ENCODE measurements at places on chromosomes 13 and 19.

- DNase-seq, result no peak
Measured at GRCh38 chr13:101262306-101262705, 154.0 kb downstream of the NALCN start.

GRCh38 chr19:7883105-7883504, 5.2 kb upstream of the LRRC8E start:
- no peak for DNase-seq

DNA sequence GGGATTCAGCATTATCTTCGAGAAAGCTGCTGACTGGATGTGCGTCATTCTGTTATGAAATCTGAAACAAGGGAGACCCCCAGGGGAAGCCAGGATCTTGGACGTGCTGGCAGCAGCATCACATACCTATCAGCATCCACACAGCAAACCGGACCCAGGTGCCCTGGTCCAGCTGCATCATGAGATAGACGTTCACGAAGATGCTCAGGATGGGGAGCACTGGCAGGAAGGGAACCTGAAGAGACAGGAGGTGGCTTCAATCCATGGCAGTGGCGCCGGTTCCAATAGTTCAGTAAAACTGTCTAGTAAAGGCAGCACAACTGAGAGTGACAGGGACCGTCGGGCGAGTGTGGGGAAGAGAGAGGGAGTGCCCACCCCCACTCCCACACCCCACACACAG, 79.5 kb downstream of the SLC7A1 start:
- no peak for DNase-seq

DNA sequence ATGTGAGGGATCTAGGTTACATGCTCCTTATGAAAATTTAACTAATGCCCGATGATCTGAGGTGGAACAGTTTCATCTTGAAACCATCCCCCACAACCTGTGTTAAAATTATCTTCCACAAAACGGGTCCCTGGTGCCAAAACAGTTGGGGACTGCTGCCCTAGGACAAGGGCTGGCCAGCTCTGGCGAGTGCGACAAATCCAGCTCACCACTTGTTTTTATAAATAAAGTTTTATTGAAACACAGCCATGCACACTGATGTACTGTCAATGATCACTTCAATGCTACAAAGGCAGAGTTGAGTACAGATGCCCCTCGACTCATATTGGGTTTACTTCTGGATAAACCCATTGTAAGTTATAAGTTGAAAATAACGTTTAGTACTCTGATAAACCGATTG, 235.3 kb downstream of the ATP8A2 start:
- no peak for DNase-seq

DNA sequence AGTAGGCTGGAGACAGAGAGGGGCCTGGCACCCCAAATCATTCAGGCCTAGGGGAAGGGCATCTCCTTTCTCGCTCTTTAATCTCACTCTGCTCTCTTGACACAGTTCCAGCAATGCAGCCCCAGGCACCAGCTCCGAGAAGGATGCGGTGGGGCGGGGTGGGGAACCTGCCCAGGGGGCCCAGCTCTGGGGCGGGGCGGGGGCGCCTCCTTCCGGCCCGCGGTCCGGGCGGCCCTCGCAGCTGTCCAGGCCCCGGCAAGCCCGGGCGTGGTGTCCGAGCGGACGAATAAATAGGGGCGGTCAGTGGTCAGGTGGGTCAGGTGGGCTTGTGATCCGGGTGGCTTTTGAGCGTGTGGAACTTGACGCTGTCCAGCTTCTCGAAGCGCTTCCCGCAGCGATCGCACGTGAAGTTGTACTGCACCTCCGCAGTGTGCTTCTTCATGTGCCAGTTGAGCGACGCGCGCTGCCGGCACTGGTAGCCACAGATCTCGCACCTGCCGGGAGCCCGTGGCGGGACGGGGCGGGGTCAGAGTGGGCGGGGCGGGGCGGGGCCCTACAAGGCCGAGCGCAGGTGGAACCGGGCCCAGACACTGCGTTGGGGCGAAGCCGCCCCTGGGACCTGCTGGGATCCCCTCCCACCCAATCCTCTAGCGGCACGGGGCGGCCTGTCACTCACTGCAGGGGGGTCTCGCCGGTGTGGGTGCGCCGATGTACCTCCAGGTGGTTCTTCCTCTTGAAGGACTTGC, 2.7 kb upstream of the ELAVL3 start:
- DNase-seq, result no peak

DNA sequence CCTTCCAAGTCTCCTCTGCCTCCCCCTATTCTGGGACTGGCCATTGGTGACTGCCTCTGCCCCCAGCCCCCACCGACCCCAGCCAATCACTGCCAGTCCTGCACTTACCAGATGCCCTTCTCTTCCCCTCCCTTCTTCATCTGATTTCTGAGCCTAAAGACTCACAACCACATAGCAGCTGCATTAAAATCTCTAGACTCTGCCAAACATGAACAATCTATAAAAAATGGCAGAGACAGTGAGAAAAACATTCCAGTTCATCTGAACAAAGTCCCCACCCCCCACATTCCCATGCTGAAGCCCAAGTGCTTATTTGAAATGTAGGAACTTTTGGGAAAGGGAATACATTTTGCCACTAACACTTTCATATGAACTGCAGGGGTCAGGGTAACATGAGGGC, 60.8 kb downstream of the KCTD12 start:
- DNase-seq, result no peak

DNA sequence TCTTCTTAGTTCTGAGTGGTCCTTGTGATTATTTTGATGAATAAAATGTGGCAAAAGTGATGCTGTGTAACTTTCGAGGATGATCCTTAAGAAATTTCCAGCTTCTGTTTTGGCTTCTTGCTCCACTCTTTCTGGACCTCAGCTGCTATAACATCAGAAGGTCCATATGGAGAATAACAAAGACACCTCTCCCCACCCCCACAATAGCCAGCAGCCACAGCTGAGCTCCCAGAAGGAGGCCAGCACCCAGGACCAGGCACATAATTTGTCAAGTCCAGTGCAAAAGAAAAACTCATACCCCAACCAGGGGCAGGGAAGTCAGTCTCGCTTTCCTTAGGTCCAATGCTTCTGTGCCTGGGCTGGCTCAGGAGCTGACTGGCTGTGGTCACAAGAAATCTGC, 357.6 kb downstream of the RFC3 start:
- no peak for DNase-seq

- DNase-seq, result no peak
Measured at GRCh38 chr13:112198396-112199010, 131.6 kb downstream of the SOX1 start.

- DNase-seq, result no peak
Measured at GRCh38 chr13:113962975-113963374, 10.9 kb downstream of the C13orf46 start.

DNA sequence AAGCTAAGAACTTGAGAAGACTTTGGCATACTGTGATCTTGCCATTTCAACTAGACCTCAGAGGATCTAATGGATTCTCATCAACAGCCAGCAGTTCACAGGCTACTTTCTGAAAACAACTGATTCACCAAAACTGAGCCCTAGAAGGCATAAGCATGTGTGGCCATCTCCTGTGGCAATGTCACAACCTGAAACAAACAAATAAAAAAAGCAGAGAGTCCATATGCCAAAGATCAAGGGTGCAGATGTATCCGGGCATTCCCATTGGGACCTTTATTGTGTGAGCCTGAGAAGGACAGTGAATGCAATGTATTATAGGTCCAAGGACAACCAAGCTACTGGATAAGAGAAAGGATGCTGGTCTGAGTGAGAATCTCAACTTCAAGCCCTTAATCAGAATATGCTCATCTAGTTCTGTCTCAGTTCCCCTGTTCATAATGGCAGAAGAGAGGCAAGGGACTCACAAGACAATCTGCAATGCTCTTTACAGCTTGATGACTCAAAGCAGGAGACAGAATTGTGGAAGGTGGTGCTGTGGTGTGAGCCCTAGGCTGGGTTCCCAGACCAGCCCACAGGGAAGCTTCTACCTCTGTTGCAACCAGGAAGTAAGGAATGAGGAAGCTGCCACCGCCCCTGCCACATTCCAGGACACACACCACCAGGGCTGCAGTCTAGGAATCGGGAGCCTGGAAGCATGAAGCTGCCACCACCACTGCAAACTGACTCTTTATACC, 133.7 kb downstream of the RAP2A start:
- DNase-seq, result no peak

GRCh38 chr13:105403086-105403485, 1132.4 kb downstream of the EFNB2 start:
- no peak for DNase-seq

GRCh38 chr13:31361673-31362072, 161.9 kb downstream of the B3GLCT start:
- DNase-seq, result no peak

DNA sequence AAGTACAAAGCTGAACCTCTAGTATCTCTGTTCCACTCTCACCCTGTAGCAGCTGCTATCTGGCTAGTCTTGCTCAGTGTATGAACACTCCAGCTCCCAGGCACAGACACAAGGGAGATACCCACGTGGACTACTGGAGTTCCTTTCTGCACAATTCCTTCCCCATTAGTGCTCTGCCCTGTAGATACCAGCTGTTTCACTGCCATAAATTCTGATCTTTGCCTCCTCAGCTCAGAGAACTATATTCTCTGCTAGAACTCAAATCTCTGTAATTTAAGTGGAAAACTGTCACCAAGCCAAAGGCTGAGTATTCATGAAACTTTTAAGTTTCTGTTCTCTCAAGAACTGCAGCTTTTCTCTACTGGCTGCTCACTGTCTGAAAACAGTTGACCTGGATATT, 273.7 kb downstream of the DIAPH3 start:
- no peak for DNase-seq

DNA sequence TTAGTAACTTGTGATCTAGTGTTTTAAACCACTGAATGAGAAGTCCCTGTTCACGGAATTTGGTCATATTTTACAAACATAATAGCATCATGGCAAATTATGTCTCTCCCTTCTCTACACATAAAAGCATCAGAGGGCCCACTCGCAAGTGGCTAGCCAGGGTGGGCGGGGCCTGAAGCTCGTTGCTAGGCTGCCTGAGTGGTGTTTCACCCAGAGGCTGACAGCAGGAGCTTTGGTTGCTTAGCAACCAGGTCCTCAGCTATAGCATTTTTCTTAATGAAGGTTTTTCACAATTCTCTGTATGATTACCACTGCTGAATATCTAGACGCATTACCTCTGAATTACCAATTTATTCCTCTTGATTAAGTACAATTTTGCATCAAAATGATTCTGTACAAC, 126.5 kb downstream of the NALCN start:
- peak; percentile 96 for DNase-seq

GRCh38 chr13:93249364-93250306, 23.0 kb downstream of the GPC6 start:
- no peak for DNase-seq

DNA sequence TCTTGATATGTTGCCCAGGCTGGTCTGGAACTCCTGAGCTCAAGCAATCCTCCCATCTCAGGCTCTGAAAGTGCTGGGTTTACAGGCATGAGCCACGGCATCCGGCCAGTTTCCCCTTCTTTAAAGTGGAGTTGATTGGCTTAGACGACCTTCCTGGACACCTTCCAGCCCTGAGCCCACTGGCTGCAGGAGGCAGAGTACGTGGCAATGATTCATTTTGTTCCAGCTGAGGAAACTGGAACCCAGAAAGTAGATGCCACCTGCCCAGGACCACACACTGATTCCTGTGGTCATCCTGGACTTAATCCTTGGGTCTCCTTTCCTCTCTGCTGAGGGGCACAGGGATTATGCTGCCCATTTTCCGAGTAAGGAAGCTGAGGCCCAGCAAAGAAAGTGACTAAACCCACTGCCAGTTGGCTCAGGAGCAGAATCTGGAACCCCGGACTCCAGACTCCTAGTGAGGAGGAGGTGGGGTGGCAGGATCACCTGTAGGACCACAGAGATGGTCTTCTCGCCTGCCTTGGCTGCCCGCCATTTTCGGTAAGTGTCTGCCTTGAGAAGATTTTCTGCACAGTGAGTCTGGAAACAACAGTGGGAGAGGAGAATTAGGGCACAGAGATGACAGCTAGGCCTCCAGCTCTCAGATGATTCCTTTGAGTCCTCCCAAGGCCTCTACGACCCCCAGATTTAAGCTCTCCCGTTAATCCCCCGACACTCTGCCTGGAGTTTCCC, 737 bp downstream of the XRCC1 start:
- DNase-seq, result no peak

DNA sequence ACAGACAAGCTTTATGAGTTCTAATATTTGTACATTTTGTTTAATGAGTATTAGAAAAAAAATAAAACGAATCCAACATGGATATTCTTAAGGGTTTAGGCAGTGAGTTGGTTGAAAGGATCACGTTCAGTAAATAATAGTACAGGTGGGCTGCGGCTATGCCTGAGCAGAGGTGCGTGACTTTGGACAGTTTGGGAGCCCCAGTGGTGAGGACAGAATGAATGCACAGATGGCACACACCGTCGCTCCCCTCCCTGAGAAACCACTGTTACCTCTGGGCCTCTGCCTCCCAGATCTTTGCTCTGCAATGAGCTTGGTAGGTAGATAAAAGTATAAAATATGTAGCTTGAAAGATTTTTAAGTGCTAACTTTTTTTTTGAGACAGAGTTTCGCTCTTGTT, 153.3 kb downstream of the SIPA1L3 start:
- DNase-seq, result no peak

- DNase-seq, result no peak
Measured at GRCh38 chr19:42477933-42478332, 35.2 kb upstream of the CXCL17 start.

- DNase-seq, result peak; percentile 99
Measured at GRCh38 chr13:99980201-99980823, 1.3 kb upstream of the ZIC2 start.

- DNase-seq, result no peak
Measured at GRCh38 chr13:90276216-90276615, 1071.3 kb upstream of the MIR17HG start.

GRCh38 chr13:113178070-113178895, 19.8 kb downstream of the PROZ start:
- no peak for DNase-seq

GRCh38 chr13:20431080-20431479, 94.6 kb downstream of the CRYL1 start:
- peak; percentile 13 for DNase-seq

DNA sequence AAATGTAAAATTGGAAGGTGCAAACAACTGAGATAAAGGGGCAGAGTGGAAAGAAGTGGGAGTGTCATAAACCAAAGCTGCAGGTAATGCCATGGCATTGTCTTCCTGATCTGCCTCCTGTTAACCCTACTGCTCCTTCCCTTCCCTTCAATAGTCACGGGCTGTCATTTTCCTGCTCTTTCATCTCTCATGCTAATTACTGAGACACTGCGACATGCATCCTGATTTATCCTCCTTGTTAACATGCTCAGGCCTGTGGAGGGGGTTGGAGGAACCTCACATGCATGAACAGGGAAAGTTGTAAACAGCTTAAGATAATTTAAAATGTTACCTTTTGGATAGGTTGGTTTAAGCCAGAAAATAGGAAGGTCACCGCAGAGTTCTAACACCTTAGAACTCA, 27.2 kb downstream of the CNMD start:
- DNase-seq, result peak; percentile 83

- no peak for DNase-seq
Measured at GRCh38 chr13:31090961-31091624, 70.6 kb downstream of the HSPH1 start.

GRCh38 chr13:93422980-93423543, 196.5 kb downstream of the GPC6 start:
- no peak for DNase-seq

GRCh38 chr13:97174638-97175037, 47.5 kb upstream of the MBNL2 start:
- no peak for DNase-seq

GRCh38 chr19:2270423-2271233, 11.3 kb downstream of the PEAK3 start:
- DNase-seq, result peak; percentile 77

Measured in NCI-H1417 (cell line).